ENCODE measurements at places on chromosomes 11 and 22.

DNA sequence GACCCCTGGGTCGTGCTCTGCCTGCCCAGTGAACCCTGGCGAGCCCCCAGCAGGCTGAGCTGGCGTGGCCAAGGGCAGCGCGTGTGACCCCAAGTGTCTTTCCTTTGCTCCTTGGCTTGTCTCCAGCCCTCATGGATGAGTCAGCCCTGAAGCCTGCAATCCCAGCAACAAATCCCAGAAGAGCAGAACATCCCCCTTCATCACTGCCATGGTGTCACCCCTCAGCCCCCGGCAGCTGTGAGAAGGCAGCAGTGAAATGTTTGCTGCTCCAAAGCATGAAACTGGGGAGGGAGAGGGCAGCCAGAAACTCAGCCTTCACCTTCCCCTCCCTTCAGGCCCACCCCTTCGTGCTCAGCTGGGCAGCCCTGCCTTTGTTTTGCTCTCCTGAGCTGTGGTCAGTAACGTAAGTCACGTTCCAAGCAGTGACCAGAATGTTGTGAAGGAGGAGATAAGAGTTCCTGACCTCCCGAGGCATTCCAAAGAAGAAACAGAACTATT, 29.8 kb downstream of the ADAMTS15 start:
- DNase-seq: peak; percentile 95

- no peak for DNase-seq
Measured at GRCh38 chr22:19057539-19057938, 64.7 kb downstream of the DGCR2 start.

- no peak for DNase-seq
Measured at GRCh38 chr11:125429174-125429707, 66.8 kb downstream of the FEZ1 start.

DNA sequence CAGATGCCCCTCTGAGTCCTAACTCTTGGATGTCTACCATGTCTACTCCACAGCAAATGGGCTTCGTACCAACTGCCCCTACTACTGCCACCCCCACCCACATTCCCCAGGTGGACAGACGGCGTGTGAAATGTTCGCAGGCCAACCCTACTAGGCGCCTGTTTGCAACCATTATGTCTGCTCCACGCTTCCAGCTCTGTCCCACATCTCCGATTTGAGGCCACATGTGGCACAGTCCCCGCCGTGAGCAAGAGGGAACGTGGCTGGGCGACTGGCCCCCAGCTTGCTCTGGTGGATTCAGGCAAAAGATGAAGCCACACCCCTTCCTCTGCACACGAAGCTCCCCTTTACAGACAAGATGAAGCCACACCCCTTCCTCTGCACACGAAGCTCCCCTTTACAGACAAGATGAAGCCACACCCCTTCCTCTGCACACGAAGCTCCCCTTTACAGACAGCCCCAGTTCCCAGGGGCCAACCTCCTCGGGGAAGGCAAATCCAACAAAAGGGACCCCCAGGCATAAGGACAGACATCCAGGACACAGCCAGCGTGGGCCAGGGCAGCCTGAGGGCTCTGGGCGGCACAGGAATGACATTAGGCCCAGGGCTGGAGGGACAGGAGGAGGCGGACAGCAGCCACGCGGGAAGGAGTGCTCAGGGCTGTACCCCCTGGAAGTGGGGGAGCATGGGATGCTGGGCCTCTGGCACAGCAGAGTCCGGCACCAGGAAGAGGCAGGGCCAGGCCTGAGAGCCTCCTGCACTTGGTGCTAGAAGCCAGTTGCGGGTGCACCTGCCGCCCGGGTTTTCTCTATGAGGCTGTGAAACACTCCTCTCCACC, 106.2 kb downstream of the SHANK2 start:
- no peak for DNase-seq

- no peak for DNase-seq
Measured at GRCh38 chr11:47172740-47173336, 3.8 kb downstream of the ARFGAP2 start.

GRCh38 chr22:25021976-25022711, 69.6 kb downstream of the KIAA1671 start:
- DNase-seq: no peak

DNA sequence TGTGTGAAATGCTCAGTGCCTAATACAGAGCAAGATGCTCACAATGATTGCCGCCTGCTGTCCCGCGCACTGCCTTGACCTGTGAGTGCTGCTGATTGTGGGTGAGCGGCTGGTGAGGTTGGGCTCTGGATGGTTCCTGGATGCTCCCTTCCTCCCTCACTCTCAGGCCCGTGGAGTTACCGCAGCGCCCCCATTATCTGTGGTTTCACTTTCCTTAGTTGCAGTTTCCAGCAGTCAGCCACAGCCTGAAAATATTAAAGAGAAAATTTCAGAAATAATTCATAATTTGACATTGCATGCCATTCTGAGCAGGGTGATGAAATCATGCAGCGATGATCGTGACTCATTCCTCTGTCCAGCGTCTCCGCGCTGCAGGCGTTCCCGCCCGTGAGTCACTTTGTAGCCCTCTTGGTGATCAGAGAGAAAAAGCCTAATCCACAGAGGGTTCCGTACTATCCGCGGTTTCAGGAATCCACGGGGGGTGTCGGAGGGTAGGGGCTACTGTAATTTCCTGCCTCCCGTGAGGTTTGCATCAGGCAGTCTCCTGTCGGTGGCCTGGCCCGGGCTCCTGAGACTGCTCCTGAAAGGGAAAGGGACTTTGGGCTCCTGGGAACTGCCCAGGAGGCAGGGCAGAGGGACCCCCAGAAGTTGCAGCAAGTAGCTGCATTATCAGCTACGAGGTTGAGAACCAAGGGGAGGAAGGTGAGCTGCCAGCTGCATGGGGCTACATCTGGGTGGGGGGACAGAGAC, 10.6 kb downstream of the RPL3 start:
- DNase-seq: peak; percentile 91

DNA sequence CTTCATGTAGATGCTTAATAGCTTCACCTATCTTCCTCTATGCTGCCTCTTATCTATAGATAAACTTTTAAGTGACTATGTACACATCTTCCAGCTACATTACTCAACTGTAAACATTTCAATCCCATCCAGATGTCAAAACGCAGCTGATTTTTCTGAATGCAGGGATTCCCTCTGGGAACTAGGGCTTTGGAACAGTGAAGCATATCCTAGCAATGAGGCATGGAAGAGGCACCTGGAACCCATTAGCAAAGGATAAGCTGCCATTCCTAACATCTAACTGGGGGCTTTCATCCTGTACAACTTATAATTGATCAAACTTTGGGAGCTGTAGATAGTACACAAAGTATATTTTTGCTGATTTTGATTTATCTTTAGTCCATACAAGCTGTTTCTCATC, 40.8 kb upstream of the OPCML start:
- no peak for DNase-seq

All from fibroblast of gingiva (primary cell).